Inflammatory macrophage treated with lipopolysaccharide for 1 hour (primary cell): ENCODE measurements at places on chromosomes 7 and 10.

GRCh38 chr10:59072038-59072437 is 104.4 kb upstream of the PHYHIPL start:
- DNase-seq: no peak

DNA sequence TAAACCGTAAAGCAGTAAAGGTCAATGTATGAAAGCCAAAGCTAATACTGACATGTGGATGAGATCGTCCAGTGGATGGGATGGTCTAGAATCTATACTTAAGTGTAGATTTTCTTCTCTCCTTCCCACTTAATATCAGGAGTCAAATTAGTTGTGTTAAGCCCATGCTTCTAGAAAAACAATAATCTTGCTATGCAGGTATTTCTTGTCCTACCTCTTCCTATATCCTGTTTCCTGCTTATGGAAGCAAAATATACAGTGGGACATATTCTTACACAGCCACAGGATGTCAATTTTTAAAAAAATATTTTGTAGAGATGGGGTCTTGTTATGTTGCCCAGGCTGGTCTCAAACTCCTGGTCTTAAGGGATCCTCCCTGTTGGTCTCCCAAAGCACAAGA is 27.5 kb downstream of the CPEB3 start:
- no peak for DNase-seq

DNA sequence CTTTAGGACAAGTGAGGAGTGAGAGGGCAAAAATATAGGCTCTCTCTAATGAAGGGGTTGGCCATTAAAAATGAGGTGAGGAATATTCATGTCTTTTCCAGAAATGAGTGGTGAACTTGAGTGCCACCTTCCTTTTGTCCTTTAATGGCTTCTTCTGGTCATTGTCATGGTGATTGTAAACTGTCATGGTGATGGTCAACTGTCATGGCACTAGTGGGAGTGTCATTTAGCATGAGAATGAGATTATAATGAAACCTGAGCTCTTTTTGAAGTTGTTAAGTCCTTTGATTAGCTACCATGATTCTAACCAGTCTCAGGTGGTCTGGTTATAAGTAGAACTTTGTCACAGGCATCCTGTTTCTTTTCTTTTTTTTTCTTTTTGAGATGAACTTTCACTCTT is 524.4 kb downstream of the NEBL start:
- no peak for DNase-seq

GRCh38 chr10:83312570-83312969 is 826.7 kb upstream of the GHITM start:
- no peak for DNase-seq

DNA sequence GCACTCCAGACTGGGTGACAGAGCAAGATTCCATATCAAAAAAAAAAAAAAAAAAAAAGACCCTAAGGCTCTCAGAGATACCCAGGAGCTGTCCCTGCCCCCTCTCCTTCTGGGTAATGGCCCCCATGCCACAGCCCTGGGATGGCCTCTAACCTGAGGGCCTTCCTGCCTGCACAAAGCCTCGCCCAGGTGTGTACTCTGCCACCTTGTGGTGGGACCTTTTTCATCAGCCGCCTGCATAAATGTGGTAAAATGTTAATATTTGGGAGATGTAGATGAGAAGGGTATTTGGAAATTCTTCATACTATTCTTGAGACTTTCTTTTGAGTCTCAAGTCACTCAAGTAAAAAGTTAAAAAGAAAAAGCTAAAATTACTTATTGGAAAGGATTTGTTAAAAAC is 46.3 kb upstream of the RNF216 start:
- peak; percentile 14 for DNase-seq

DNA sequence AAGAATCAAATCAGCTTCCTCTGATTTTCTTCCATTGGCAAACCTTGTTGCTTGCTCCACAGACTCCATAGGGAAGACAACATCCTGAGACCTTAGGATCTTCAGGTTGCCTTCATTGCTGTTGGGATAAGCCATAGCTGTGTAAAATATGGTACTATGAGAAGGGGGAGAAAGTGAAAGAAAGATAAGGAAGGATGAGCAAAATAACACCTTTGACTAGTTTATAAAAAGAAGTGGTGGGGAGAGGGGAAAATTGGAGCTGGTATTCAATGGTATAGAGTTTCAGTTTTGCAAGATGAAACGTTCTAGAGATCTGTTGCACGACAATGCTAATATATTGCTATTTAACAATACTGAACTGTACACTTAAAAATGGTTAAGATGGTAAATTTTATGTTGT is 180.4 kb upstream of the PHYHIPL start:
- no peak for DNase-seq

DNA sequence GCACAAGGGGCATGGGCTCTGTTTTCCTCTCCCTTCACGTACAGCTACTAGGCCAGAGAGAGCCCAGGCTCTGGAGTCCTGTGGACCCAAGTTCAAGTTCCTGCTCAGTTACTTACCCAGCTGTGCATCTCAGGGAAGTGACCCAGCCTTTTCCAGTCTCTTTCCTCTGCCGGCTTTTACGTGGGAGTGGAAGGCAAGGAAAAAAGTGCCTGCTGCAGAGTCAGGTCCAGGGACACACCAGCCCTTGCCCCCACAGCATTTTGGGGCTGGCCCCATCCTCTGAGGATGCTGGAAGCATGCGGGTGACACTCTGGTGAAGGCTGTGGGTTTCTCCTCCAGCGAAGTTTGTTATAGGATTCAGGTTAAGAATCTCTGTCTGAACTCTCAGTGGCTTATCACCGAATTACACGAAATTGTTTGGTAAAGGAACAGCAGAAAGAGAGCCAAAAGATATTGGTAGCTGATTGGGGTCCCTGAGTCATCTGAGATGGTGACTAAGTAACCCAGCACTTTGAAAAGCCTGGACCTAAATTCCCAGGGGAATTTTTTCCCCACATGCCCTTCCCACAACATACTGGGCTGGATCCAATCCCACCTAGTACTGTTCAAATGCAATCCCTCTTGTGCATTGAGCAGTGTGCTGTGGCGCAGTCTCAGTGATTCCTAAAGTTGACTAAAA is 424.3 kb downstream of the RPS24 start:
- no peak for DNase-seq

DNA sequence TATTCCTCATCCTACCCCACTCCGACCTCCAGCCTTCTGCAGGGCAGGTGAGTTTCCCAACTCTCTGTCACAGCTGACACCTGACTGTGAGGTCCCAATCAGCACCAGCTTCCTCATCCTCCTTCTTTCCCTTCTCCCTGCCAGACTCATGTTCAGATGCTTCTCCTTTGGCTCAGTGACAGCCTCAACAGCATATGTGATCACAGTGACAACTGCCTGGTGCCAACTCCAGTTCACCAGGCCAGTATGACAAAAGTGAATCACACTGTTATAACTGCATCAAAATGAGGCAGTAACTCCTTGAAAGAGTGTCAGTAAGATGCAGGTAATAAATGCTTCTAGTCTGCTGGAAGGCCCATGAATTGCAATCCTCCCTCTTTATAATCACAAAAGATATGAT is 46.8 kb upstream of the NFE2L3 start:
- peak; percentile 23 for DNase-seq

DNA sequence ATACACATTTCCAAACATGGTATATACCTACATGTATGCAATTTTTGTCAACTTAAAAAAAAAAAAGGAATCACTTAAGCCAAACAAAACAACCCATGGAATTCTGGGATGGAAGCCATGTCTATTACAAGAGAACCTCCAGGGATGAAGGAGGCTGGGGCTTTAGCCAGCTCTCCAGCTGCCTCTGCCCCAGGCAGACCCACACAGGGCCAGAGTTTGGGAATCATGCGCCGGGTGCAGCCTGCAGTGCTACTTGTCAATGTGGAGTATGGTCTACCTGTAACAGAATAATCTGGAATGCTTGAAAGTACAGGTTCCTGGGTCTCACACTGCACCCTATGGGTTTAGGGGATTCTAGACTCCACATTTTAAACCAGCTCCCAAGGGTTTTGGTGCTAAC is 10.8 kb downstream of the ATP6V0E2 start:
- no peak for DNase-seq

- DNase-seq: no peak
Observed at GRCh38 chr10:64096941-64097340, 575.7 kb downstream of the REEP3 start.

- DNase-seq: no peak
Observed at GRCh38 chr7:11437994-11438393, 394.0 kb downstream of the THSD7A start.

DNA sequence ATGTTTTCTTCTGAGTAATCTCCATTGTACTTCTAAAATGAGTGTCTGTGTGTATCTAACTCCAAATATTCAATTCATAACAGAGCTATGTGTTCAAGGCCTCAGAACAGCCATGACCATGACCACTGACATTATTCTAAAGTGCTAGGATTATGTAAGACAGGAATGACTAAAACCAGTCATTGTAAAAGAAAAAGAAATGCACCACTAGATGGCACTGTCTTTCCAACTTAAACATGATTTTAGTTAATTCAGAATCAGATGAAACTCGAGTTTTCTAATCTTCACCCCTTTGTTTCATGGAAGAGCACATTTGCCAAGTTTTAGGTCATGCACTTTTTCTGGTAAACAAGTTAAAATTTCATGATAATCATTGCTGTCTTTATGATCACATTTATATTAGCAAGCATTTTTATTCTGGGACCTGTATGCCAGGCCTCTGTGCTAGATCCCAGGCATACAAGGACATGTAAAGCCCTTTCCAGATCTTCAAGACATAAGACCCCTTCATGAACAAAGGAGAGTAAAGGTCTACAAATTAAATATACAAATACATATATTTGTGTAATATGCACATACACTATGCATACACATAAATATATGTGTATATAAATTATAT is 26.1 kb upstream of the RSU1 start:
- DNase-seq: peak; percentile 100

GRCh38 chr10:130025811-130026485 is 61.9 kb upstream of the EBF3 start:
- DNase-seq: no peak

- no peak for DNase-seq
Observed at GRCh38 chr10:128035557-128035973, 90.7 kb downstream of the MKI67 start.
